Fibroblast of gingiva (primary cell): ENCODE measurements at places on chromosomes 2 and 18.

DNA sequence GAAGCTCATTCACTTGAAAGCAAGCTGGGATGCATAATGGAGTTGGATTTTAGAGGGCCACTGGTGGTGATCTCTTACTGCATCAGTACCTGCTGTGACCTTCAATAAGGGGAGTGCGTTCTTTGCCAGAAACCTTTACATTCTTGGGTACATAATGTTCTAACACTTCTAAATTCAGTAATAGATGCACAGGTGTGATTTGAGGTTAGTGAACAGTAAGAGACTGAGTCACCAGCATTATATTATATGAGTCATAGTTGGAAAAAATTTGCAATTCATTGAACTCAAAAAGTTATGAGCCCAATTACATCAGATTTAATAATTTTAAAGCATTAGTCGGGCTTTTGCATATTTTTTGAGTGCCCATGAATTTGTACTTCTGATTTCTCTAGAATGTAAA is 803.3 kb downstream of the ADCYAP1 start:
- DNase-seq = no peak

DNA sequence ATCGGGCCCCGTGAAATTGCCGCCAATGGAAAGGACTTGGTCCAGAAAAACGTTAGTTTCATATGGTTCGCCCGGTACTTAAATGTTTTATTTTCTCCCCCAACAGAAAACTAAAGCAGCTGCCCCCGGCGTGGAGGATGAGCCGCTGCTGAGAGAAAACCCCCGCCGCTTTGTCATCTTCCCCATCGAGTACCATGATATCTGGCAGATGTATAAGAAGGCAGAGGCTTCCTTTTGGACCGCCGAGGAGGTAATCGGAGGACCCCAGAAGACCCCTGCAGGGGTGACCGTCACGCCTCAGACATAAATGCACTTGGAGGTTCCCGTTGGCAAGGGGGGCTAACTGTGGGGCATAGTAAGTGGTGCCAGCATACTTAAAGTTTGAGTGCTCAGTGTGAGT is 742 bp downstream of the RRM2 start:
- no peak for DNase-seq

GRCh38 chr2:149080971-149081370 is 42.5 kb downstream of the LYPD6B start:
- DNase-seq = no peak

DNA sequence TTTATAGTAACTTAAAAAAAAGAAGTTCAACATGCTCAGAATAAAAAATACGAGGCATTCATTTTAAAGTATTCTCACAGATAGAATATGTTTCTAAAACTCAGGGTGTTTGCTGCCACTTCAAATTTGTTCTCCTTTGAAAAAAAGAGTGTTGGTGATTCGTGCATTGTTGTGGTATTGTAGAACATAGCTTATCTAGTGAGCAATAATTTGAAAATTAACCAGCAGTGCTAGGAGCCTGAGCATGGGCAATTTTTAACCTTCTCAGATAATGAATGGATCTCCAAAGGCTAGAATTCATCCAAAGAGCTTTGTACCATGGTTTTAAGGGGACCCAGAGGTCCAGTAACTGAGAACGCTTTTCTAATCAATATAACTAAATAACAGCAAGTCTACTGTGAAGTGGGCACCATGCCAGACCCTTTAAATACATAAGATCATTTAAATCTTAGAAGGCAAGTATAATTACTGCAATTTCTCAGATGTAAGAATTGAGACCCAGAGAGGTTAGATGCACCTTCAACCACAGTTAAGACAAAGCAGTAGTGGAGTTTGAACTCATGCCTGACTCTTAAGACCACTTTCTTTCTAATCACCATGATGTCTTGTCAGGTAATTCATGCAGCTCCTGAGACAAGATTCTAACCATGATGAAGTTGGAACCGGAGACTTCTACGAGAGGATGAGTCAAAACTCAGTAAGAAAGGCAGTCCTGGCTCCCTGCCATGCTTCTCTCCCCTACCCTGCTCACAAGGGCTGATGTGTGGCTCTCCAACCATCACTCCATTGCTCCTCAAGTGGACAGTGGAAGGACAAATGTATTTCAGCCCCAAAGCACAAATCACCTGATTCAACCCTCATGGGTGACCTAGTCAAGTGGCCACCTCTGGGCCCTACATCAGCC is 3.4 kb downstream of the CYRIA start:
- DNase-seq = no peak

- no peak for DNase-seq
Measured at GRCh38 chr2:10968176-10968575, 56.4 kb downstream of the KCNF1 start.

- DNase-seq = no peak
Measured at GRCh38 chr2:29878898-29879297, 42.5 kb downstream of the ALK start.
